ENCODE measurements at places on chromosomes 1 and 21. TPM values are rescaled to one million over a fixed set of nuclear protein-coding genes. Genes with fewer than 3 reads are reported as not detected.

FNDC5 gene
- 11.3 TPM for total RNA-seq

CLEC20A gene
- total RNA-seq = not detected

GRCh38 chr1:86507935-86508582, 38.8 kb upstream of the CLCA4 start:
- DNase-seq = no peak

GRCh38 chr1:22045604-22046228, 6.8 kb upstream of the CDC42 start:
- no peak for DNase-seq

NBPF6 gene
- total RNA-seq = not detected

SCAMP3 gene
- 12.3 TPM for total RNA-seq

PLA2G2F gene
- 1.2 TPM for total RNA-seq

SPRR3 gene
- 8.7 TPM for total RNA-seq

- DNase-seq = no peak
Measured at GRCh38 chr1:204031098-204031710, 41.7 kb upstream of the SOX13 start.

Measured in umbilical cord (tissue), 2 donors.